Thyroid gland (tissue), 4 donors: ENCODE measurements at places on chromosomes 3 and 15. TPM values are rescaled to one million over a fixed set of nuclear protein-coding genes. Genes with fewer than 3 reads are reported as not detected.

Gene FAM43A
- 33.9 TPM for total RNA-seq

GRCh38 chr3:111548756-111549155, 6.8 kb downstream of the CD96 start:
- DNase-seq, result no peak
- H3K4me3 ChIP-seq, result no peak overlapping the region
- no peak overlapping the region for H3K27ac ChIP-seq
- no peaks in the 10 kb centered on the region for H3K4me1 ChIP-seq

DNA sequence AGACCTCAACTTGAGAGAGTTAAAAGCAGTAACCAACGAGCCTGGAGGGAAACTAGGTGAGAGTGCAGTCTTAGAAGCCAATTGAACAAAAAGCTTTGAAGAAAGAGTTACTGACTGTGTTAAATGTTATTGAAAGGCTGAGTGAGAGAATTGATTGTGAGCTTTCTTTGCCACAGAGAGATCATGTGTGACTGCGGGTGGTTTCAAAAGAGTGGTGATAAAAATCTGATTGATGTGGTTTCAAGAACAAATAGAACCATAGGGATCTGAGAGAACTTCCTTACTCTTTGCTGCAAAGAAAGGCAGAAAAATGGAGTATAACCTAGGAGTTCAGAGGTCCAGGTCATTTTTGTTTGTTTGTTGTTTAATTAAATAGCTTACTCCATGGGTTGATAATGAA, 759.9 kb upstream of the ALCAM start:
- no peak for DNase-seq
- H3K4me1 ChIP-seq, result no peaks in the 10 kb centered on the region
- H3K27ac ChIP-seq, result no peak overlapping the region
- no peak overlapping the region for H3K4me3 ChIP-seq
- H3K27me3 ChIP-seq, result no peaks in the 10 kb centered on the region

DNA sequence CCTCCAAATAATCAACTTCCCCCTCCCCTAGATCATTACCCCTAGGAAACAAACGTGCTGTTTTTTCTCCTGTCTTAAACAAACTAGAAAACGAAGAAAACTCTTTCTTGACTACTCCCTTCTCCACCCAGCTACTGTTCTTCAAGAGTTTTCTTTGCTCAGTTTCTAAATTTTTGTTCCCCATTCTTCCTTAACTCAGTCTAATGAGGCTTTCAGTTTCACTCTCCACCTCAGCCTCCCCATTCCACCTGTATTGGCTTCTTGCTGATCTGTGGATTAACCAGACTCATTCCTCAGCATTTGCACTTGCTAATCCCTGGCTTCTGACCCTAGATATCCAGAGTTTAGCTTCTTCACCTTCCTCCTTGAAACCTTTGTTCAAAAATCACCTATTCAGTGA, 26.8 kb downstream of the SERPINI1 start:
- no peaks in the 10 kb centered on the region for H3K36me3 ChIP-seq
- no peak overlapping the region for H3K27ac ChIP-seq
- DNase-seq, result no peak
- no peak overlapping the region for H3K4me3 ChIP-seq

Gene P2RY13
- total RNA-seq, result 0.67 TPM

DNA sequence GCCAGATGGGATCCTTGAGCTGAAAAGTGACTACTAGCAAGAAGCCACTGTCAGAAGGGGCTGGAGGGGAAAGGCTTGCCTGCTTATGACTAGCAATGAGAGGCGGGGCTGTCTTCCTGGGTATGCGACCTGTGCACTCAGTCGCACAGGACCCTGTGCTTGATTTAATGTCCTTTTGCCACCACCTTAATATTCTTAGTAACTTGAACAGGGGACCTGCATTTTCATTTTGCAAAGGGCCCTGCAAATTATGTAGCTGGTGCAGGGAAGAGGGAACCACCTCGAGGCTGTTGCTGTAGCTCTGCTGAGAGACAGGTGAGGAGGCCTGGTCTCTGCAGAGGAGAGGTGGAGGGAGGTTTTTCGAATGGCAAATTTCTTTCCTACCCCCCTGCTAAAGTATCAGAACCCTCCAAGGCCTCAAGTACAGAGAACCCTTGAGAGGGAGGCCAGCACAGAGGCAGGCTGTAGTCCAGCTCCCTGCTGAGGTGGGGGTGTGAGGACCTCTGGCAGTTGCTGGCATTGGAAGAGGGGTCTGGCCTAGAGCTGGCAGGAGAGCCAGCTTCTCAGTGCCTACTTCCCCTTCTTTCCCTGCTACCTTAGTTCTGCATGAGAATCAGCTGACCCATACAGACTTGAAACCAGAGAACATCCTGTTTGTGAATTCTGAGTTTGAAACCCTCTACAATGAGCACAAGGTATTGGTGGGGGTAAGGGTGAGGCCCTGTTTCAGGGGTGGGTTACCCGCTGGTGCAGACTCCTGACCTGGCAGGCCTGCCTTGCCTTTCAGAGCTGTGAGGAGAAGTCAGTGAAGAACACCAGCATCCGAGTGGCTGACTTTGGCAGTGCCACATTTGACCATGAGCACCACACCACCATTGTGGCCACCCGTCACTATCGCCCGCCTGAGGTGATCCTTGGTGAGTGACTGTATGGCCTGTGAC, 11.4 kb downstream of the CLK3 start:
- H3K27ac ChIP-seq, result no peak overlapping the region
- DNase-seq, result no peak
- no peaks in the 10 kb centered on the region for H3K4me1 ChIP-seq
- no peak overlapping the region for H3K4me3 ChIP-seq
- H3K36me3 ChIP-seq, result peaks cover 92% of the 10 kb centered on the region

DNA sequence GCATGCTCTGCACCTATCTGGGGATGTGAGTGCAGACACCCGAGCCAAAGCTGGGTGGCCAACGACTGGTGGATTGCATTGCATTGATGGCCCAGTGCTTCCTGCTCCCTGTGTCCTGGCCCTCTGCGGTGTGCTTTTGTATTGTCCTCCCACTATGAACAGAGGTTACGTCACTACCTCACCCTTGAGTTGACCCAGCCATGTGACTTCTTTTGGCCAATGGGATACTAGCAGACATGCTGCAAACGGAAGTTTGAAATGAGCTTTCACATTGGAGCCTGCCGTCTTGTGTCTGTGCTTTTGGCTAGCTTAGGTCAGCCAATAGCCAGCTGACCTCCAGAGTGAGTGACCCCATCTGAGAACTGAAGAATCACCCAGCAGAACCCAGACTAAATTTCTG, 15.3 kb upstream of the TBC1D21 start:
- no peak overlapping the region for H3K4me3 ChIP-seq
- no peak for DNase-seq
- no peaks in the 10 kb centered on the region for H3K27me3 ChIP-seq
- no peaks in the 10 kb centered on the region for H3K36me3 ChIP-seq
- no peaks in the 10 kb centered on the region for H3K4me1 ChIP-seq

Gene ARPP21
- not detected for total RNA-seq

GRCh38 chr15:98764291-98764690, 116.0 kb downstream of the IGF1R start:
- H3K27me3 ChIP-seq, result no peaks in the 10 kb centered on the region
- H3K36me3 ChIP-seq, result no peaks in the 10 kb centered on the region
- H3K27ac ChIP-seq, result no peak overlapping the region

- H3K27ac ChIP-seq, result no peak overlapping the region
- H3K27me3 ChIP-seq, result no peaks in the 10 kb centered on the region
- no peaks in the 10 kb centered on the region for H3K36me3 ChIP-seq
- no peak for DNase-seq
These were observed 34.4 kb downstream of the HOMER2 start for GRCh38 chr15:82918162-82918561.
